ENCODE measurements at places on chromosomes 4 and X. TPM values are rescaled to one million over a fixed set of nuclear protein-coding genes. Genes with fewer than 3 reads are reported as not detected.

Gene DDIT4L
- not detected for total RNA-seq

DNA sequence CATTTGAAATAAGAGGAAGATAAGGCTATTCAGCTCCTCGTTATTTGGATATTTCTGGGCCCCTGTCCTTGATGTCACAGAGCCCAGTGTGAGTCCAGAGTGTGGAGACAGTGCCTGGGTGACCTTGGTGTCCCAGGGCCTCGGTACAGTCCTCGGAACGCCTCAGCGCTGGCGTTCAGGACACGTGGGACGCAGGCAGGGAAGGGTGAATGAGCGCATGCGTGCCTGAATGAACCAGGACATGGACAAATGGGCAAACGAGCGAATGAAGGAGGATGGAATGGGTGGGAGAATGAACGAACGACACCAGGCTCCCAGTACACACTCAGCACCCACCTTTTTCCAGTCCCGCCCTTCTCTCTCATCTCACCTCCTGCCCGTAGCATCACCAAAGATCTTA is 44.2 kb downstream of the EVC start:
- DNase-seq = no peak

- DNase-seq = no peak
Measured at GRCh38 chr4:13612569-13612968, 15.0 kb downstream of the BOD1L1 start.

GRCh38 chr4:48546336-48546735 is 56.3 kb downstream of the ZAR1 start:
- no peak for DNase-seq

Data from activated B cell treated with CpG ODN at 0.5 μM for 24 hours (primary cell).